ENCODE measurements at places on chromosomes 7 and 10. TPM values are rescaled to one million over a fixed set of nuclear protein-coding genes. Genes with fewer than 3 reads are reported as not detected.

GRM8 gene
- total RNA-seq, result not detected

HYAL4 gene
- not detected for total RNA-seq

SYT15 gene
- 2.7 TPM for total RNA-seq

SFRP5 gene
- total RNA-seq, result 2.7 TPM

GATA3 gene
- total RNA-seq, result 4.9 TPM

MSRB2 gene
- 16.1 TPM for total RNA-seq

ELMO1 gene
- 3.0 TPM for total RNA-seq

CYP3A4 gene
- total RNA-seq, result not detected

UCN3 gene
- total RNA-seq, result not detected

CRYGN gene
- total RNA-seq, result not detected

RRP12 gene
- total RNA-seq, result 64.9 TPM

ZNF467 gene
- 1.3 TPM for total RNA-seq

PALS2 gene
- total RNA-seq, result 17.9 TPM
